CD4-positive, alpha-beta T cell treated with Interleukin-15 for 4 hours (primary cell): ENCODE measurements at places on chromosomes 16 and 17.
A peak's percentile ranks its signal among the peaks of the same experiment; 100 is the strongest.

DNA sequence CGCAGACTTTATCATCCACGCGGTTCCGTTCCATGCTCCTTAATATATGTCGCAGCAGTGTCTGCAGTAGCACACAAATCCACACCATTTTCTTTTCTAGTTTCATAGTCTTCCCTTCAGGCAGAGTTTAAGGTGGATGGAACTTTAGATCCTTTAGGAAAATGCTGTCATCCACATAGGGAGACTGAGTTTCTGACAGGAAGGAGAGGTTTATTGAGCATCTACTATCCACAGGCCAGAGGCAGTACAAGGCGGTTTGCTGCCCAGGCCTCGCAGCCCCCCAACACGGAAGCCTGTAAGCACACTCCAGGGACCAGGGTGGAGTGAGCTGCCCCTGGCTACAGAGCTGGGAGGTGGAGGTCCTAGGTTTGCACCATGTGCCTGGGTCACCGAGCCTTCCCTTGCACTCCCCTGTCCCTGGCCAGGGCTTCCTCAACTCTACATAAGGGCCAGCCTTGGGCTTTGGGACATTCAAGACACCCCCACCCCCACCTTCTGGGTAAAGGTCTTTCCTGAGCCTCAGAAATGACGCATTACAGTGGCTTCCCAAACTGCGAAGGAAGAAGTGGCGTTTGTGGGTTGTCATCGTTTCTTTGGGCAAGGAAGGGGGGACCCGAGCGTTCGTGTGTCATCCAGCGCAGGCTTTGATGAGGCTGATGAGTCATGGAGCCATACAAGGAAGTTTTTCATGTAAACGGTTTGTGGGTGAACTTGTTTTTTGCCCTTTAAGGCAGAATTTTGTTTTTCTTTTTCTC lies 146.5 kb upstream of the PLCG2 start:
- DNase-seq = peak; percentile 84

DNA sequence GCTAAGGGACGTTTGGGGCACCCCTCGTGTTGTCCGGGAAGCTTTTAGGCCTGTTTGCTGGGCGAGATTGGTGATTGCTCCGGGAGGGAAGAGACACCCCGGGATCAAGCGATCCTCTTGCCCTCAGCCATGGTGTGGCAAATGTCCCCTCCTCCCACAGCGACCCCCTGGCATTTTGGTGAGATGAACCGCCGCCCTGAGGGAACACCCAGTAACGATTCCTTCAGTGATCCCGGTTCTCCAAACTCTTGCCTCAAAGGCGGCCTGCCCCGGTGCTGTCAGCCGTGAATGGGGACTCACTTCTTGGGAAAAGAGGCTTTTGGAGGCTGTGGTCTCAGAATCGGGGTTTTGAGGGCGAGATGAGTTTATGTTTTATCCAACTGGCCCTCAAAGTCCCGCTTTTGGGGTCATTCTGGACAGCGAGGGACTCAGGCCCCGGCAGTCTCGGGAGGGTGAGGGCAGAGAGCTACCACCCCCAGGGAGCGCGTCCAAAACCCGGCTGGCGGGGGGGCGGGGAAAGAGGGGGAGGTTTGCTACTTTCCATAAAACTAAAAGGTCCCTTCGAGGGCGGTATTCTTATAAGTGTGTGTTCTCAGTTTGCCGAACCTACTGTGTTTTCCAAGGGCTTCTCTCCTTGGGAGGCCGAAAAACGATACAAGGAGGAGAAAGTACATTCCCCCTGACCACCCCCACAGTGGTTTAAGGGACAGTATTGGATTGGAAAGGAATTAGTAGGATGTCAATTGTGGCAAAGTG lies 232.7 kb downstream of the MRTFB start:
- no peak for DNase-seq

DNA sequence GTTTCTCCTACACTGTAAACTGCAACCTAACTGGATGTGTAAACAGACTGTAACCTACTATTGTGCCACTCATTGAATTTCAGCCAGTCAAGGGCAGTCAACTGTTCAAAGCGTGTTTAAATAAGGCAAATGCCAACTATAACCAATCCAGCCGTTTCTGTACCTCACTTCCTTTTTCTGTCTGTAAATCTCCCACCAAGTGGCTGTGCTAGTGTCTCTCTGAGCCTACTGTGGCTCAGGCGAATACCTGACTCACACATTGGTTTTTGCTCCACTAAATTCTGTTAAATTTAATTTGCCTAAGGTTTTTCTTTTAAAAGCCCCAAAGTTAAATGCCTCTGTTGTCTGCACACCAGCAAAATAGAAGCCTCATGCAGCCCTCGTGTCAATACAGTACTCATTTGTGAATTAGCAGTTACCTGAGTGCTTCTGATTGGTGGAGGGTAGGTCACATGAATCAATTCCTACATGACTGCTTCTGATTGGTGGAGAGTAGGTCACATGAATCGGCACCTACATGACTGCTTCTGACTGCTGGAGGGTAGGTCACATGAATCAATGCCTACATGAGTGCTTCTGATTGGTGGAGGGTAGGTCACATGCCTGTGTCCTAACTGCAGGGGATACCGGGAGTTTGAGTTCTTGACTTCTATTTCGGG lies 31.1 kb upstream of the CCR7 start:
- peak; percentile 70 for DNase-seq

GRCh38 chr16:65285128-65286048 lies 163.5 kb upstream of the CDH11 start:
- DNase-seq = no peak

GRCh38 chr16:57284952-57285363 lies 486 bp upstream of the PLLP start:
- DNase-seq = no peak

DNA sequence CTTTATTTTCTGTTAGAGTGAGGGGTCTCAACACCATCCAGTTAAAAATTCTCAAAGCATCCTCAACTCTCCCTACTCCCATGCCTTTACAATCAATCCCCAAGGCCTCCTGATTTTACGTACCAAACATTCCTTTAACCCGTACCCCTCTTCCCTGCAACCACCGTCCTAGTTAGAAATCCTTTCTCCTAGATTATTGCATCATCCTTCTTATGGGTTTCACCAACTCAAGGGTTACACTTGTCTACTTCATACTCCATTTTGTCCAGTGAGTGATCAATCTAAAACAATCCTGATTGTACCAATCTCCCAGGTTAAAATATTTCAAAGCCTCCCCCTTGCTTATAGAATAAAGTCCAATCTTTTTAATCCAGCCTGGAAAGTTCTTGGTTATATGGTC lies 24.7 kb downstream of the SOX9 start:
- DNase-seq = no peak

DNA sequence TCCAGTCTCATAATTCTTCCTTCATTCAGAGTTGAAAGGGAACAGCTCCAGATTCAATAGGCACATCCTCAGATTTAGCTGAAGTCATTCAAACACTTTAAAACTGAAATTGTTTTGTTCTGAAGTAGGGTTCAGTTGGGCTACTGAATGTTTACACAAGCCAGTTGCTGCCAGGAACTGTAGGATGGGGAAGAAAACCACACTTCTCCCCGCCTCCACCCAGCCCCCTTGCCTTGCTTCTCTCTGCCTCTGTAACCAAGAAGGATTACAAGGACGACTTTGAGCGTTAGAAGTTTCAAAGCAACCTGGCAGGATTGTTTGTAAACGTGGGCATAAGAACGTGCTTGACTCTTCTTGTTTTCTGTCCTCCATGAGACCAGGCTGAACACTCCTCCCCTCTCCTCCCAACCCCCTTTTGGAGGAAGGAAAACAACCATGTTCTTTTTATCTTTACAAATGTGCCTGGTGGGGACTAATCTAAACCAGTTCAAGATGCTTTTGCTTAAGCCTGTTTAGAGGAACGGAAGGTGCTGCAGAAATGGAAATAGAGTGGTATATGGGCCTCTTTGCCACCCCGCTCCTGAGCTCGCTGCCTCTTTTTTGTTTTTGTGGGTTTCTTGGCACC lies 287.9 kb downstream of the FTO start:
- no peak for DNase-seq

GRCh38 chr16:7746941-7747340 lies 414.3 kb downstream of the RBFOX1 start:
- no peak for DNase-seq

GRCh38 chr17:81867170-81867990 lies 3.8 kb downstream of the ARHGDIA start:
- DNase-seq = no peak

DNA sequence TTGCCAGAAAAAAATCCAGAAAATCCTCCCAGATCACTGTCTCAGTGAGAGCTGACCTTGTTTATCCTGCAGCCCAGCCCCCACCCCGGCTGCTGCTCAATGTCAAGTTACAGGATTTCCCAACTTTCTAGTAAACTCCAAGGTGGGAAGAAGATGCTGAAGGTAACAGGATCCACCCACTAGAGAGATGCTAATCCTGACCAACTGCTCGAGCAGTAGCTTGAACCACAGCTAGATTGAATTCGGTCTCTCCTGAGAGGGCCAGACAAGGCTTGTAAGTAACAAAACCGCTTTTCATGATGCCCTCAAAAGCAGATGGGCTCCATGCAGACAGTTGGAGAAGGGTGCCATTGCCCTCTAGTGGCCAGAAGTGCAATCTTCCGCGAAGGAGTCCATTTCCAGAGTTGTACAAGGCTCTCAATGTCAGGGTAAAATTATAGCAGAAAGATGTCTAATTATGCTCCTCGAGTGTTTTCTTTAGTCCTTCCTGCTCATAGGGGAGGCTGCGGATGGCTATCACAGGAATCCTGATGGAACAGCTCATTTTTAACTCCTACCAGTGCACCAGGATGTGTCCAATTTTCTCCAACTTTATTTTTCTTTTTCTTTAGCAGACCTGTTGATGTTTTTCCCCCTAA lies 3.9 kb downstream of the CDH11 start:
- DNase-seq = peak; percentile 26

- peak; percentile 20 for DNase-seq
Observed at GRCh38 chr17:18315562-18315922, 449 bp downstream of the SMCR8 start.

DNA sequence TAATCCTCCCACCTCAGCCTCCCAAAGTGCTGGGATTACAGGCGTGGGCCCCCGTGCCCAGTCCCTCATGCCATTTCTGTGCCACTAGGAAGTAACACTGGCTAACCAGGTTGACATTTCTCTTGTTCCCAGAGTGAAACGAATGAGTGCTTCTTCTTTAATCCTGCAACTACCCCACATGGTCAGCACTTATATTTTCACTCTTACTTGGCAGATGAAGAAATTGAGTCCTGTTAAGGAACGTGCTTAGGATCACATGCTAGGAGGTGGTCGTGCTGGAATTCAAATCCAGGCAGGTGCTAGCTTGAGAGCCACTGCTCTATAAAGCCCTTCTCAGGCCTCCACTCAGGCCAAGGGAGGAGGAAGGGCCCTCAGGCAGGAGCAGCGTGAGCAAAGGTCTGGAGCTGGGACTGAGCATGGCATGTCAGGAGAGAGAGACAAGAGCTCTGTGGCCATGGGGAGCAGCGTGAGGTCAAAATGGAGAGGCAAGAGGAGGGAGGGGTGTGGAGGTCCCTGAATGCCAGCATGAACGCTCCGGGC lies 18.5 kb upstream of the RMI2 start:
- no peak for DNase-seq

- DNase-seq = no peak
Observed at GRCh38 chr16:733382-734207, 6.7 kb downstream of the HAGHL start.

DNA sequence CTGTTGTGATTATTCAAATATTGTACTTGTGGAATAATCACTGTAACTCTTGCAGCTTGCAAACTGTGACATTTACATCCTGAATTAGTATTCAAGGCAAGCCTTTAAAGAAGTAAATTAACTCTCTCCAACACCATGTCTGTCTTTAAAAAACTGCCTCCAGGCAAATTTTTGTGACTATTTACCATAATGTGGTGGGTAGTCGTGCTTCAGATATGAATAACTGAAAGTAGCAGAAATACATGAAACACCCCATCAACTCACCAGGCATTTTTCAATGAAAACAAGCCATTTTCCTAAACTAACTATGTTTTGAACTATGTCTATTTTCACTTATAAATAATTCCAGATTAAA lies 217.4 kb upstream of the PSMD7 start:
- DNase-seq = no peak
